ENCODE measurements at places on chromosomes 1 and 21.

GRCh38 chr1:18796950-18797349, 62.5 kb downstream of the TAS1R2 start:
- DNase-seq: no peak

DNA sequence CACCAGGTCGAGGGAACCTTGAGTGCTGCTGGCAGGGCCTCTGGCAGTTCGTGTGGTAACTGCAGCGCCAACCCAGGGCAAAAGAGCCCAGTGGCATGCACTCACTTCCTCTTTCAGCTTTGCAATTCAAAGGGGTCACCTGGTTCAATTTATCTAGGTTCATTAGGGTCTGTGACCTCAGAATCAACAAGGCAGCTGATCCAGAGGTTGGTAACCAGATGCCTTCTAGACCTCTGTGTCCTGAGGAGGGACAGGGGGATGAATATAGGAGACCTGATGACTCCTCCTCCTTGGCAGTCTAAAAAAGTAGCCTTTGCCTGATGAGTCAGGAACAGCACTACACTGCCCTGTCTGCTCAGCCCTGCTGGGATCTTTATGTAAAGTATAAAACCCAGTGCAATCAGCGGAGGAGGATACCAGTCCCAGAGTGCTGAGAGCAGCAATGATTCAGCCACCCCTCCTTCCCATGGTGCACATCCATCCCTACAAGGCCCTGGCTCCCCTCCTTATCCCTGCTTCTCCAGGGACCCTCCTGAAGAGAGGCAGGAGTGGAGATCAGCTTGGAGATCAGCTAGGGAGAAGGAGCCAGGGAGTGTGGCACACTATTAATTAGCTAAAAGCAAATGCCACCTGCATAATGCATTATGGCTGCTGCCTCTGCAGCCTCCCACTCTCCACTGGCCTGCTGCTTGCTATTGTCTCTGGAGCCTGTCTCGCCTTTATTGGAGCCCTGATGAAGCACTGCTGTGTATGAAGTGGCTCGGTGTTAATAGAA, 11.2 kb upstream of the FMOD start:
- DNase-seq: no peak

DNA sequence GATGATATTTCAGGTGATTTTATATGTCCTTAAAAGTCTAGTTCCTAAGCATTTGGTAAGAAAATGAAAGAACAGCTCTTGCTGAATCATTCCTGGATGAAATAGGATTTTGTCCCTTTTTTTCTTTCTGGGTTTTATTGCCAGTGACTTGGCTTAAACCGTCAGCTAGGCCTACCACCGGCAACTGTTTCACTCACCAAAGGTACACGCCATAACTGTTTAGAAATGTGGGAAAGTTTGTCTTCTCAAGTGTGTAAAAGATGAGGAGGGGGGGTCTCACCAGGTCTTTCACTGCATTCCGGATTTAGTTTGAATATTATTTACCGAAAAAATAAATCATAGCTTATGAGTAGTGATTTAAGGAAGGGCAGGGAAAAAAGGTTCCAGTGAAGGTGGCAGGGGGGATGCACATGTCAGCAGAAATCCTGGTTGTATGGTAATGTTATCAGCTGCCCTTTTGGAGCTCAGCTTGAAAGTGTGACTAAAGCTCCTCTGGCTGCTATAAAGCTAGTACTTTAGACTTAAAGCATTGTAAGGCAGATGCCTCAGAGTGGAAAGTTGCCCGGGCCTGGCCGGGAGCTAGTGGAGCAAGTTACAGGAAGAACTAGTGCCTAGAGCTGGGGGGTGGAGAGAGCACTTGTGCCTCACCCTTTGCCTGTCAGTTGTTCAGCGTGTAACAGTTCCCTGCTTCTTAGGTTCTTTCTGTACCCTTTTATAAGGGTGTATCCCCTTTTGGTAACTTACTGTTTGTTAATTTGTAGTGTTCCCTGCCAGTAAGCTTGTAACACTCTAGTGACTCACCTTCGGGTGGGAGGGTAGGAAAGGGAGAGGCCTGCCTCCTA, 3.1 kb downstream of the ATP1A1 start:
- no peak for DNase-seq

DNA sequence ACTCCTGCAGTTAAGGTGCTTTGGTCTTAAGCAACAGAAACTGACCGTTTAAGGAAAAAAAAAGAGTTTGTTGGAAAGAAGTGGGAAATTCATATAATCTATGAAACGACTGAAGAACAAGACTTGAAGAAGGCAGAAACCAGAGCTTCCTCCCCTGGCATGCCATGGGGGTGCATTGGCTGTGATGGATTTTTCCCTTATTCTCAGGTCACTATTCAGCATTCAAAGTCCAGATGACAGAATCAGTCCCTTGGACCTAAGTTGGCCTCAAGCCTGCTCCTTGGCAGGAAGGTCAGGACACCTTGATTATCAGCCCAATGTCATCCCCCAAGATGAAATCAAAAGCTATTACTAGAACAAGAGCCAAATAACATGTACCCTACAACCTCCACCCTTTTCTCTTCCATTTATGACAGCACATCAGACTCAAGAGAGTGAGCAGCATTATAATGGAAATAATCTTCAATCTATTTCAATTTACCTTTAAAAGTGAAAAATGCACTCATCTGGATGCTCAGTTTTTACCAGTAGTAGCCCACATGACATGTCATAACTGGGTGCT, 15.8 kb upstream of the TMEM9 start:
- no peak for DNase-seq

DNA sequence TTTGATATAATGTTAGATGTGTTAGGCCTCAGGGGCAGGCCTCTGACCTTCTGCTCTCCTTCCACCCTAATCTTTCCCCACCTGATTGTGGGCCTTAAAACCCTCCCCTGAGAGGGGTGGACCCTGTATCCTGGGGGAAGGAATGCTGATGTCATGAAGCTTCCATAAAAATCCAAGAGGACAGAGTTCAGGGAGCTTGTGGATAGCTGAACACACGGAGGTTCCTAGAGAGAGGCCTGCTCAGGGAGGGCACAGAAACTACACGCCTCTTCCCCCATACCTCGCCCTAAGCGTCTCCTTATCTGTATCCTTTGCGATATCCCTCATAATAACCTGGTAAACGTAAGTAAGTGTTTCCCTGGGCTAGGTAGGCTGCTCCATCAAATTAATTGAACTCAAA, 4.3 kb downstream of the MFN2 start:
- no peak for DNase-seq

DNA sequence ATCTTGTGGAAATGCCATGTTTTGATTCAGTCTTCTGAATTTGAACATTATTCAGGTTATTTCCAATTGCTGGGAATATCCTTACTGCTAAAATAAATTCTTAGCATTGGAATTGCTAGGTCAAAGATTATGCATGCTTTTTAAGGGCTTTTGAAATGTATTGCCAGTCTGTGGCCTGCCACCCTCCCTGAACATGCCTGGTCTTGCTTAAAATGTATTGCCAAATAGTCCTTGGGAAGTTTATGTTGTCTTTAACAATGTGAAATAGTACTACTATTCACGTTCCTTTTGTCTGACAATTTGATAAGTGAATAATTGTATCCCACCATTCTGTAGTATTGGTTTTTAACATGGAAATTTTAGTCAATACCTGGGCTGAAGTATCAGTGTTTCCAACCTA, 13.6 kb downstream of the TARDBP start:
- no peak for DNase-seq

- DNase-seq: no peak
Measured at GRCh38 chr1:179798864-179799516, 55.9 kb downstream of the FAM163A start.

DNA sequence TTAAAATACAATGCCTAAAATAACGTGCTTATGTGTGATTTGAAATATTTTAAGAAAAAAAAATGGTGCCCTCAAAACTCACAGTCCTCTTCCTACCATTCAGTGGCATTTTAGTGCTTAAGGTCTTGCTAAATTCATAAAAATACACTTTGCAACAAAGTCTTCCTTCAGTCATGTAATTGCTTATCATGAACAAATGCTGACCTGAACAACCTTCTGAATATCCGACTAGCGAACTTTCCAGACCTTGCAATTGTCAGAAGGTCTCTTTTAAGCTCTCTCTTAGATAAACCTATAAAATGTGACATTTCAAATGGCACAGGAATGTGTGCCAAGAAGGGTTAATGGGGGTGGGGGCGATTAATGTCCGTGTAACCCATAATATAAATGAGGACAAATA, 858 bp downstream of the BRINP3 start:
- DNase-seq: no peak

DNA sequence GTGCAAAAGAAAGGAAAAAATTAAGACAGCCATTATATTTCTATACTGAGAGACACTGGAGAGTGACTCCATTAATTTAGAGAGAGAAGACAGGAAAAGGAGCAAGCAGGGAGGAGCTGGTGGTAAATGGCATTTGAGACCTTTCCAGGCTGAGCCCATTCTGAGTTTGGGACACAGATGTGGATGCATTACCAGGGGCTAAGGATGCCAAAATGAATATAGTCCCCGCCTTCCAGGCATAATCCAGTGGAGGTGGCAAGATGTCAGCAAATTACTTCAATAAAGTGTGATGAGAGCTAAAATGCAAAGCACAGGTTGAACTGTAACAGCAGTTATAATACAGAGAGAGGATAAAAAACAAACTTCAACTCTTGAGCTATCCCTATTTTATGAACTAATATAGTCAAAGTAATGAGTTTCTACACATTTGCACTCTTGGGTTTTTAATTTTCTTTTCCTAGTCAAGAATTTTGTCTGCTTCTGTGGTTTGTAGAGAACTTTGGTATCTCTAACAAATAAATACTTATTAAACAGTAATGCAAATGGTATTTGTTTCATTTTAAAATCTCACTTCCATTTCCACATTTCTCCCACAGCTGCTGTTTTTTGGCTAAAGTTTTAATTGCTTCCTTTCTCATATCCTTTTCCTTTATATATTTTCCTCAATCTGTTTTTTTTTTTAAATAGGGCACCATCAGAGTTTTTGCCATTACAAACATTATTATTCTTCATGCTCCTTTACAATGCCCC, 228.2 kb upstream of the KCNK2 start:
- DNase-seq: no peak

DNA sequence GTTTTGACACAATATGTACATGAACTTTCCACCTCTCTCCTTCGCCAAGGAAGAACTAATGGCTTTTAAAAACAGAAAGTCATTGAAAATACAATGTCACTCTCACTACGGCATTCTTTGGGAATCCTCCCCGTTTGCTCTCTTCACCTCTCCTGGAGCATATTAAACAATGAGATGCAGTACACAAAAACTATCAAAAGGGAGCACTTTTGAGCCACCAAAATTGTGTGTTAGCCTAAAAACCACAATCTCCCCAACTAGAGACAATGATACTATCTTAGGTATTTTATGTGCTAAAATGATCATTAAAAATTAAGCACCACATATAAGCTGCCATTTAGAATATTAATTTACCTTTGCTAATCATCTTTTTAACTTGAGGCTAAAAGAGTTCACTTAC, 425.5 kb downstream of the KCTD3 start:
- DNase-seq: no peak

DNA sequence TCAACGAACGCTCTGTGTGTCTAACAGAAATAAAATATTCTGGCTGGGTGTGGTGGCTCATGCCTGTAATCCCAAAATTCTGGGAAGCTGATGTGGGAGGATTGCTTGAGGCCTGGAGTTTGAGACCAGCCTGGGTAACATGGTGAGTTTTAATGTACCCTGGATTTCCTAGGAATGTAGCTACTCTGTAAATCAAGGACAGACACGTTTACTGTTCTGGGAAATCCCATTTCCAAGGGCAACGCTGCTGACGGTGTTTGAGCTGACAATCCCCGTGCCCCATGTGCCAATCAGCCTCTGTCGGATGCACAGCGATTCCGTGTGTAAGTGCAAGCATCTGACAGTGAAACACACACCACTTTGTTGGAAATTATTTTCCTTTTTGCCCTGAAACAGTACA, 8.0 kb downstream of the CORT start:
- DNase-seq: no peak

DNA sequence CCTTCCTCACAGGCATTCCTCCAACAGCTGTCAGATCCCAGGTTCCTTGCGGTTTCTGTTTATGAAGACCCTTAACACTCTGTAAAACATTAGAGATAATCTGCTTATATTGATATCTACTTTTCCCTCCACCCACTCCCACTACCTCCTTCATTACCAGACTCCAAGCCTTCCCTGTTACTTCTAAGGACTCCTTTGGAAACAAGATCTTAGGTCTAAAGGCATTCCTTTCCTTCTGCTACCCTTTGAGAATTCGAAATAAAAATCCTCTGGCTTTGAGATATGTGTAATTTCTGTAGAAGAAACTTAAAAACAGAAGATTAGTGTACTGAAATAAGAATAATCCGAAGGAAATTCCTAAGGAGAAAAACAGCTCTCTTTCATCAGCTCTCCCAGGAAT, 23.7 kb upstream of the LYPLAL1 start:
- DNase-seq: no peak

- no peak for DNase-seq
Measured at GRCh38 chr1:207799989-207800648, 48.3 kb downstream of the CD46 start.

DNA sequence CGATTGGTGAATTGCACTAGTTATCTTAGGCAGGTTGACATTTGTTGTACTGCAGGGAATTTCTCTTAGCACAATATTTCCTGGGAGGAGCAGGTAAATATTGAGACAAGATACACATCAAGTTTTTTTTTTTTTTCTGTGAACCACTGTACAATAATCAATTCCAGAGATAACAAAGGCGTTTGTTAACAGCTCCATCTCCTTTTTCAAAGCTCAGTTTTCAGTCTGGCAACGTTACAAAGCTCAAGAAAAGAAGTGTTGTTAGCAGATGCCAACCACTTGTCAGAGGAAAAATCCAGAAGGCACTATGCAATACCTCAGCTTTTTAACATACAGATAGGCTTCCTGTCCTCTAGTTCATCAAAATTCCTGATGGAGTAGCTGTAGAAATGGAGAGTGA, 40.9 kb upstream of the DAB1 start:
- DNase-seq: no peak

DNA sequence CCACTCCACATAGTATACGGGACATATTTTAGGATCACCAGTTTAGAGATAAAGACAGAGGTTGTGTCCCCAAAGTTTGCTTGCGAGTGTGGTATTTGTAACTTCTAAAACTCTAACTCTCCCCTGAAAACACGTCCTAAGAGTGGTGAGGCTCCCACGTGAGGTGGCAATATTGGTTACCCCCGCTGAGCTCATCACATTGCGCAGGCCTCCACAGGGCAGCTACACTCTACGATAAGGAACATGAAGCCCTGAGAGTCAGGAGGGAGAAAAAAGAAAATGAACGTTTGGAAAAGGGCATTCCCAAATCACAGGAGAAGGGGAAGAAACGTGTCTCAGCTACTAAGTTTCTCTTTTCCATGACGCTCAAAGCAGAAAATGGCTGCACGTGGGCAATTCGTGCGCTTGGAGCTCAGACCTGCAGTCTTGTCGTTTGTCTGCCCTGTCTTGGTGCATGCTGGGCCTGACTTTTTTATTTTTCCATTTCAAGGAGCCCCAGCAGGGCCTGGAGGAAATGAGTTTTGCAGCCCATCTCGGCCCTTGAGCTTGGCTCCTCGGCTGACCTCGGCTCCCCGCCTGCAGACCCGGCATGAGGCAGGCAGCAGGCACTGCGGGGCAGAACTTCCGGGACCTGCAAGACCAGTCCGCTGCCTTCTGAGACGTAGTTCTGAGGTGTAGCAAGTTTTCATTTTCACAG, 25.7 kb downstream of the ERG start:
- no peak for DNase-seq

- DNase-seq: no peak
Measured at GRCh38 chr21:42351626-42352440, 1.0 kb upstream of the TFF2 start.

GRCh38 chr1:163172596-163172995, 30.1 kb downstream of the RGS5 start:
- DNase-seq: no peak

Measured in stimulated activated CD8-positive, alpha-beta memory T cell treated with anti-CD3 and anti-CD28 coated beads, Interleukin-4, amount 100 ng/mL, for 1 hour (primary cell).